ENCODE measurements at places on chromosomes 1 and 21.
A peak's percentile ranks its signal among the peaks of the same experiment; 100 is the strongest.

- DNase-seq: no peak
Observed at GRCh38 chr1:36442337-36442736, 7.9 kb downstream of the OSCP1 start.

DNA sequence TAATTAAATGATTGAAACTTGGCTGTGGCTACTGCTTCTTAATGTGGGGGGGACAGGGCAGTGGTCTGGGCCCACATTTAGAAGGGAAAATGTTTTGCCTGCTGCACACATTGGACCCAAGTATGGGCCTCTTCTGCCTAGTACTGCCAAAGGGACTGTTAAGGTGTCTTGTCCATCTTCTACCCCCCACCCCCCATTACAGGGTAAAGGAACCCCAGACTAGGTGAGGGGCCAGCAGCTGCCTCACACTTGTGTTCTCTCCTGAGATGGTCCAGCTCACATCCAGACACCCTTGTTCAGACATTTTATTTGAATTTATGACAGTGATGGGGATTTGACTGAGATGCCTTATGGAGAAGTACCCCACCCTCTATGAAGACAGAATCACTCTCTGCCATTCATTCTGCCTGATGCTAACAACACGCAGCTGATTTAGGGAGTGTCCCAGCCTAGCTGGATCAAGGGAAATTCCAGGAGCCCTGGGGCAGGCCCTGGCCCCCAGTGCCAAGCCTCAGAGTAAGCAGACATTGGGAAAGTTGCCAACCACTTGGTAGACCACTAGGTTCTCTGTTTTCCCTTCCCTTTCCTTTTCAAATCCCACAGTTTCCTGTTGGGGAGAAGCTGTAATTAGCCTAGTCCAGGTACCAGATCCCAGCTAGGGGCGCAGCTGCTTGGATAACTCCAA, 42.1 kb downstream of the YARS1 start:
- no peak for DNase-seq

GRCh38 chr21:33238146-33238545, 8.4 kb downstream of the IFNAR2 start:
- no peak for DNase-seq

GRCh38 chr1:223087291-223088255, 55.5 kb downstream of the TLR5 start:
- DNase-seq: no peak

- peak; percentile 33 for DNase-seq
Observed at GRCh38 chr1:235077571-235078479, 50.8 kb downstream of the TOMM20 start.

DNA sequence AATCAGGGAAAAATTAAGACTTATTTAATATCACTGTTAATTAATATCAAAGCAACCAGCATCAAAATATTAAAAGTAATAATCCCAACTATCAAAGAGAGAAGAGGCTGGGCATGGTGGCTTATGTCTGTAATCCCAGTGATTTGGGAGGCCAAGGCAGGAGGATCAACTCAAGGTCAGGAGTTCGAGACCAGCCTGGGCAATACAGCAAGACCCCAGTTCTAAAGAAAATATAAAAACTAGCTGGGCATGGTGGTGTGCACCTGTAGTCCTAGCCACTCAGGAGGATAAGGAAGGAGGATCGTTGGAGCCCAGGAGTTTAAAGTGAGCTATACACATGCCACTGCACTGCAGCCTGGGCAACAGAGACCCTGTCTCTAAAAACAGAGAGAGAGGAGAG, 43.2 kb downstream of the AHCTF1 start:
- no peak for DNase-seq

GRCh38 chr1:115364046-115364779, 26.2 kb upstream of the NGF start:
- DNase-seq: no peak

DNA sequence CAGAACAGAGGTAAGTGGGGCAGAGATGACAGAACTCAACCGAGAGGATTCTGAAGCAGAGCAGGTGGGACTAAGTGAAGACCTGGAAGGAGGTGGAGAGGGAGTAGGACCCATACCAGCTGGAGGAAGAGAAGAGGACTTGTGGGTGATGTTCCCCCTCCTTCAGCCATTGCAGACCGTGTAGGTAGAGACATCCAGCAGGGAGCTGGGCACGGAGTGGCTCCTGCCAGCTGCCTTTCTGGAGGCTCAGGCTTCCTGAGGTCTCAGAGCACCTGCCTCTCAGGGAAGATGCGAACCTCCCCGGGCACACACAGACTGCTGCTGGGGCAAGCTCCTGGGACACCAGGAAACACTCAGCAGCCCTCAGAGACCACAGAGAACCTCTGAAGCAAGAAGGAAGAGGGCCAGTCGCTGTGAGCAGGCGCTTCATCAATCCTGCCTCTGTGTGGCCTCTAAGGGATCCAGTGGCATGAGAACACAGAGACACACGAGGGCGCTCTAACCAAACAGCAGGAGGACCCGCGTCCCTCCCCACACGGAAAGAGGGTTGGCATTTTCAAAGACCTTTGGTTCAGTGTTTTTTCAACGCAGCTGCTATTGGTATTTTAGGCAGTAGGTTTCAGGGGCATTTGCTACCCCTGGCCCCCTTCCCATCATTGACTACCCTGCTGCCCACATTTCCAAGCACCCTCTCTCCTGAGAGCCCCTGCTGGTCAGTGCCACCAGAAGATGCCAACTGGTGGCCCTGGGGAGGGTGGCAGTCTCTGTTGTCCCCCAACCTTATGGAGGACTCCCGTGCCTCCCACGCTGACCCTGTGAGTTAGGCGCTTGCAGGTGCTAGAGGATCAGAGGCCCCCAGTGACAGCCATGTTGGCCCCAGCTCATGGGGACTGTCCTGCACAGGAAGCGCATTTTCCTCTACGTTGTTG, 89.6 kb upstream of the EDN2 start:
- peak; percentile 80 for DNase-seq

DNA sequence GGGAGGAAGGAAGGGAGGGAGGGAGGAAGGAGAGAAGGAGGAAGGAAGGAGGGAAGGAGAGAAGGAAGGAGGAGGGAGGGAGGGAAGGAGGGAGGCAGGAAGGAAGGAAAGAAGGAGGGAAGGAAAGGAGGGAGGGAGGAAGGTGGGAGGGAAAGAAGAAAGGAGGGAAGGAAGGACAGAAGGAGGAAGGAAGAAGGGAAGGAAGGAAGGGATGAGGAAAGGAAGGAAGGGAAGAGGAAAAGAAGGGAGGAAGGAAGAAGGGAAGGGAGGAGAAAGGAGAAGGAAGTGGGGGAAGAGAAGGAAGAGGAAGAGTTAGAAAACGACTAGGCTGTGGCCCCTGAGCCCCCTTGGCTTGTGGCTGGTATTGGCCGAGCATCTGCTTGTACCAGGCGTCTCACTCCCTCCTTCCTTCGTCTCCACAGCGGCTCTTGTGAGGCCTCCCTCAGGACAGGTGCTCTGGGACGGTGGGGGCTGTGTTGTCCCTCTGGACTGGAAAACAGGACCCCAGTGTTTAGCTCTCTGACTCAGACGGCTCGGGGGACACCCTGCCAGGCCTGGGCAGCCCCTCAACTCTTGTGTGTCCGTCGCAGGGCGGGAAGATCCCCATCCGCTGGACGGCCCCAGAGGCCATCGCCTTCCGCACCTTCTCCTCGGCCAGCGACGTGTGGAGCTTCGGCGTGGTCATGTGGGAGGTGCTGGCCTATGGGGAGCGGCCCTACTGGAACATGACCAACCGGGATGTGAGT, 36.2 kb upstream of the C1QA start:
- DNase-seq: no peak

DNA sequence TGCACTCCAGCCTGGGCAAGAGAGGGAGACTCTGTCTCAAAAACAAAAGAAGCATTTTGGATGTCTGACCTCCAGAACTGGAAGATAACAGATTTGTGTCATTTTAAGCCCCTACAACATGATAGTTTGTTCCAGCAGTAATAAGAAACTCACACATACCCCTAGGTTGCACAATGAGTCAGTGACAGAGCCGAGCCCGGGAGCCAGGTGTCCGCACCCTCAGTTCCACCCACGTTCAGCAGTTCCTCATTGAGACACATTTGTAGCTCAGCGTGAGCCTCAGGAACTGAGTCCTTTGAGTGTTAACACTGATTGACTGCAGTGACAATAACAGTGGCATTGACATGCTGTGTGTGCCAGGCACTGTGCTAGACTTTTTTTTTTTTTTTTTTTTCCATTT, 19.8 kb downstream of the LRRC38 start:
- no peak for DNase-seq

DNA sequence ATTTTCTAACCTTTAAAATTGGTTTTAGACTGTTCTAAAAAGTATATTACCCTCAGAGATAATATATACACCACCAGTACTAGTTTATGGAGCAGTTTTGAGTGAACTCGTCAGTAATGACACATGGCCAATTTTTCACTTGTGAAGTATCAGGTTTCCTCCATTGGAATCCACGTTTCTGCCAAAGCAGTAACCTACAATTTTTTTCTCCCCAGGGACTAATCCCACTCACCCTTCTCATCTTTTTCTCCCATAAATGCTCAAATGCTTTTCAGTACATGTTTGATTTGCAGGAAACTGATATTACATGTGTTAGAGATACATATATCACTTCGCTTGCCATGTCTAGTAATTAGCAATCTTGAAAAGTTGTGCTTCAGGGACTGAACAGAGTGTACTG, 94.1 kb downstream of the COL24A1 start:
- DNase-seq: no peak

DNA sequence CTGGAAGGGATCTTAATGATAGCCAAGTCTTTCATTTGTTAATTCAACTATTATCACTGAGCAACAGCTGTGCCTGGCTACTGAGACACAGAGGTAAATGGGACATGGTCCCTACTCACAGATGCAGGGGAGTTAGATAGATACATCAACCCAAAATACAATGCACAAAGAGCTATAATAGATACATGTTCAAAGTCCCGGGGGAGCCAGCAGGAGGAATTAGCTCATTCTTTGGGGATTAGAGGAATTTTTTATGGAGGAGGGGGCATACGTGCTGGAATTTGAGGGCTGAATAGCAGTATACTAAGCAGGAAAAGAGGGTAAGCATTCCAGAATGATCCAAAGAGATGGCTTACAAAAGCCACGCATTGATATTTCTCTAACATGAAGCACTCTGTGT, 34.6 kb downstream of the C8B start:
- DNase-seq: no peak

- peak; percentile 34 for DNase-seq
Observed at GRCh38 chr1:213244664-213245091, 193.6 kb downstream of the RPS6KC1 start.

GRCh38 chr1:42738678-42739226, 1.3 kb downstream of the CLDN19 start:
- no peak for DNase-seq

DNA sequence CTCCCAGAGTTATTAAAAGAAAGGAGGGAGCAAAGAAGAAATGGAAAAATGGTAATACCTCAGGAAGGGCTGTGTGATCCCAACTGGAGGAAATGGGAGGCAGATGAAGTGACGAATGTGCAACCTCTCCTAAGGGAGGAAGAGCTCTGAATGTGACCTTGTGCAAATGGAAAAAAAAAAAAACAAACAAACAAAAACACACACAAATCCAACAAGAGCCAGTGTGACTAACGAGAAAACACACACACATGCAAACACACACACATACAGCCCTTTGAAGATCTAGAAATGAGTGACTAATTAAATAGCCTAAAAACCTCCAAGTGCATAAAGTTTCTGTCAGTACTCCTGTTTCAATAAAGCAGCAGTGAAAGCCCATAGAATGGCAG, 49.0 kb downstream of the CCN1 start:
- no peak for DNase-seq

DNA sequence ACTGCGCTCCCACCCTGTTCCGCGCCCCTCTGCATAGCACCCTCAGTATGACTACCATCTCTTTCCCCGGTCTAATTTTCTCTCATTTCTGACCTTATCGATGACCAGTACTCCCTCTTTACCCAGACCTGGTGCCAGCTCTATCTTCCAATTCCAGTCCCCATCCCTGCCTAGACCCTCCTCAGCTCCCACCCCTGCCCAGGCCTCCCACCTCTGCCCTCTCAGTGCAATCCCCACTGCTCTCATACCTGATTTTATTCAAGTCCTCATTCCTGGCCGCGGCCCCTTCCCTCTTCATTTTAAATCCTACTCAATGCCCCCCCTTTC, 1.3 kb downstream of the USP24 start:
- peak; percentile 18 for DNase-seq

DNA sequence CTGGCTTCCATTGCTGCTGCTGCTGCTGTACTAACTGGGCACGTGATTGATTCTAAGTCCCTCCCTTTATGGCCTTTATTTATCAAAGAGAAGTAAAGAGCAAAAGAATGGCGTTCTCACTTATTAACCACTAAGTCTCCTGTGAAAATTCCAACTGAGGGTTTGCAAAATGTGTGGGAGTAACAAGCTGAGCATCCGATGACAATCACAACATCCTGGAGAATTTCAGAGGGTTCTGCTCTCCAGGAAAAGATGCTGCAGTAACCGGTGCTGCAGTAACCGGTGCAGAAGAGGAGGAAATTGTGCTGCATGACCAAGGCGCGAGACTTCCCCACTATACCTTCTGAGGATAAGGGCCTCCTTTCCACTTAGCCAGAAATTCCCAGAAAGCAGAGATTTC, 12.7 kb upstream of the MX2 start:
- DNase-seq: no peak

DNA sequence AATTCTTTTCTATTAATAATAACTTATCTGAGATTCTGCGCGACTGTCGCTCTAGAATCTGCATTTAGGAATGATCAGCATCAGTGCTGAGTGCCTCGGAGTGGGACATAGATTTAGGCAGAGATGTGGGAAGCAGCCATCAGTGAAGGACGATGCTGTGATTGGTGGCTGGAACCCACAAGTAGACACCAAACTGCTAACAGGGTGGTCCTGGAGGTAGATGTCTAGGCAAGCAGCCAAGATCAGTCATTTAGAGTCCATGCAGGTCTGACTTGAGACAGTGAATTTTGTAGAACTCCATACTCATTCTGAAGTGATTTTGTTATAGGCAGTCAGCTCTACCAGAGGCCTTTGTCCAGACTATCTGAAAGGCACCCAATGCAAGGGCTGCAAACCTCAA, 51.8 kb upstream of the LYST start:
- DNase-seq: no peak

DNA sequence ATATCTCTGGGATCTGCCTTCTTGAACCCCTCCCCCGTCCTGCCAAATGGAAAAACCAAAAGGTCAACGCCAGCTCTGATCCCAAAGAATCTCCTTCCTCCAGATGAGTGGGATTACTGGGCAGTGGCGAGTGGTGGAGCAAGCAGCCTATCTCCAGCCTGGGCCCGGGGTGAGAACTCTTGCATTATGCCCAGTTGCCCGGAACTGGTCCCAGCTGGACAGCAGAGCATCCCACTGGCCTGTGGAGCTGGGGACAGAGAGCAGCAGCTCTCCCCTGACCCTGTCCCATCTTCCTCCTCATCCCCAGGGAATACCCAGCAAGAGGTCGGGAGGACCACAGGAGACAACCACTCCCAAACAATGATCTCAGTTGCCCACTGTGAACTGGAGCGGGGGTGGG, 130.5 kb downstream of the TMEM53 start:
- no peak for DNase-seq

GRCh38 chr1:89620664-89621063, 12.3 kb upstream of the LRRC8C start:
- DNase-seq: no peak

DNA sequence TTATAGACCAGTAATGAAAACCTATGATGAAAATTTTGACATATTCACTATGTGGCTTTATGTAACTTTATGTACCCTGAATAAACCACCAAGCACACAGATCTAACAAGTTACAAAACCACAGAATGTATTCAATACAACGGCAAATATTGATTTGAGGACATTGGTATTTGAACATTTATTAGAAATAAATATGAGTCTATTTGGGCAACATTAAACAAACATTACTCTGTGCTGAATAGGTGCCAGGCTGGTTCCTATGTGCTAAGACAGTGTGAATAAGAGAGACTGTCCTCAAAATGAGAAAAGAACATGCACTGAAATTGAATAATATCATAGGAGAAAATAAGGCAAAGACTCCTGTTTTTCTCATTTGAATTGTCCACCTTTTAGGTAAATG, 1341.2 kb downstream of the PLA2G4A start:
- DNase-seq: no peak

Data from stimulated activated CD4-positive, alpha-beta T cell treated with anti-CD3 and anti-CD28 coated beads, Interleukin-4, amount 100 ng/mL, for 24 hours (primary cell).